RKO (cell line): ENCODE measurements at places on chromosomes 16 and 17.

- peak; percentile 49 for DNase-seq
Measured at GRCh38 chr16:5032748-5033167, 977 bp downstream of the NAGPA start.

GRCh38 chr16:6144463-6144862 lies 1046.9 kb upstream of the EEF2KMT start:
- no peak for DNase-seq

GRCh38 chr17:74004056-74004455 lies 199.4 kb upstream of the RPL38 start:
- DNase-seq: no peak

GRCh38 chr17:17700251-17700969 lies 19.2 kb downstream of the RAI1 start:
- DNase-seq: no peak

- no peak for DNase-seq
Measured at GRCh38 chr17:4232168-4232813, 31.5 kb downstream of the ANKFY1 start.

DNA sequence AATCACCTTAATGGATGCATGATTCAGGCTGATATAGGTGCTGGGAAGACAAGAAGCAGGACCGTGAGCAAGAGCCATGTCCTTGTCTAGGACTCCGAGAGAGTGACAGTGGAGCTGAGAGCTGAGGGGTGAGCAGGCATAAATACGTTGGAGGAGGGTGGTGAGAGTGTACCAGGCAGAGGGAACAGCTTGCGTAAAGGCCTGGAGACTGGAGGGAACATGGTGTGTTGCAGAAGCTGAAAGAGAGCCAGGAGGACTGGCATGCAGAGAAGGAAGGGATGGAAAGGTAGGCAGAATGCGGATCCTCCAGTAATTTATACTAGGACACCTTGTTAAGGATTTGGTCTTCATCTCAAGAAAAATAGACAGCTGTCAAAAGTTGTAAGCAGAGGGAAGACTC lies 653.2 kb downstream of the HS3ST4 start:
- no peak for DNase-seq

DNA sequence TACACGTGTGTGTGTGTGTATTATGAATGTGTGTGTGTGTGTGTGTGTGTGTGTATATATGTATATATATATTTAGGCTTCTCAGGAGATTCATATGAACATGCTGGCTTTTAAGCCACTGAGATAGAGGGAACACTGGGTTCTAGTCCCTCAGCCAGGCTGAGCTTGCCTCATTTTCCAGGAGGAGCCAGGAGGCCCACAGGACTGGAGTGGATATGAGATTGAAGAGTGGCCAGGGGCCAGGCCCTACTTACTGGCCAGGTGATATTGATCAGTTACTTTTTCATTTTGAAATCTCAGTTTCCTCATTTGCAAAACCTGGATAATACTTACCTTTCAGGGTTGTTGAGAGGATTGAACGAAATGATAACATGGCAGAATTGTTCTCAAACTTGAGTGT lies 5.8 kb downstream of the PCTP start:
- no peak for DNase-seq

DNA sequence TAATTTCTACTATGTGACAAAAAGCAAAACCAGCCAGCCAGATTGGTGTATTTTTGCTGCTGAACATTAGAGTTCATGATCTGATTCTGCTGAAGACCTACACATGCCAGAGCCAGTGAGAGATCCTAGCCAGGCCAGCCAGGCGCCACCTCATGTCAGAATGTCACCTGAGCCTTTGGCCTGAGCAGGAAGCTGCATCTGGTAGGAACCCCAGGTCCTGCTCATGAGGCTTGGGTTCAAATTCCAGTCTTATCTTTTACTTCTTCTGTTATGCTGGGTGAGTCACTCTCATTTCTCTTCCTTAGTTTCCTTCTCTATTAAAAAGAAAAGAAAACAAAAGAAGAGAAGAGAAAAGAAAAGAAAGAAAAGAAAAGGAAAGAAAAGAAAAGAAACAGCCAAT lies 585.1 kb upstream of the CDH5 start:
- no peak for DNase-seq

DNA sequence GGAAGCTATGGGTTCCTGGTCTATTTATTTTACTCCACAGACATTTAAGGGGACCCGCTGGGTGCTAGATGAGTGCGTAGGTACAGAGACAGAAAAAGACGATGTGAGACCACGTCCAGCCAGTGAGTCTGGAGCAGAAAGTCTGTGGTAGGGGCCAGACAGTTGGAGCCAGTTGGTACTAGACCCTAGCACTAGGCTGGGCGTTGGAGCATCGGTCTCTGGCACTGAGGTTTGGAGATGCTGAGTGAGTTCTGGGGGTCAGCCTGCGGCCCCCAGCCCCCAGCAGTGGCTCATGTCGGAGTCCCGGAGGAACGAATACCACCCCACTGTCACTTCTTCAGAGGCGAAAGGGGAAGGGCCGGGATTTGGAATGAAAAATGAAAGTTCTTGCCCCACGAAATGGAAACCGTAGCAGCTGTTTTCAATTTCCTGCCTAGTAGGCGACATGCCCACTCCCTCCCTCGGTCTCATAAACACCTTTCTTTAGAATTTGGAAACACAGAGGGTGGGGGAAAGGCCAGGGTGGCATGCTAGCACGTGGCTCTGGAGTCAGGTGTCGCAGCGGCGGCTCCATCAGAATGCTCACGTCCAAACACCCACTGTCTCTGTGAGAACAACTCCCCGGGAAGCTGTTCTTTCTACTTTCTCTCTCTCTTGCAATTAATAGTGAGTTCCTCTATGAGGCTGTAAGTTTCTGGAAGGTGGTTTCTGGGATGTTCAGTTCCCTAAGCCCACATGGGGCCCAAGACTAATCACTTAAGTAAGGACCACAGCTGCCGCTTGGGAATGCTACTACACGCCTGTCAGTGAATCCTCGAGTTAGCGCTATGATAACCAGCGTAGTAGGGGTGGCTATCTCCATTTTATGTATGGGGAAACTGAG lies 96.8 kb downstream of the IRF8 start:
- DNase-seq: no peak

- peak; percentile 79 for DNase-seq
Measured at GRCh38 chr17:9371019-9371418, 204.6 kb downstream of the STX8 start.

GRCh38 chr16:88003316-88003715 lies 52.1 kb downstream of the BANP start:
- no peak for DNase-seq

DNA sequence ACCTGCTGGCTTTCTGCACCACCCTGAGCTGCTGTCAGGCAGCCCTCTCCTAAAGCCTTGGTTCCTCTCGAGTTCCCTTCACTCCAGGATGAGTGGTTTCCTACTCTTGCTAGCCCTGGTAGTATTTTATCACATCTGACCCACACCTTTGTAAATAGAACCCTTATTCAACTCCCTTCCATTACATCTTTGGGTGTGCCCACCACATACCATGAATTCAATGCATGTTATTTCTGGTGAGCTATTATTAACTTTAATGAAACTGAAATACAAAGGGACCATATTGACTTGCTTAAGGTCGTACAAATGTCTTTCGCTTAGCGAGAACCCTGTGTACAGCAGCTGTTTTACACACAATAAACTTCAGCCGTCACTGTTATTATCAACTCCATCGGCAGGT lies 521.3 kb downstream of the GRIN2A start:
- no peak for DNase-seq

- DNase-seq: no peak
Measured at GRCh38 chr17:50672831-50673551, 34.7 kb downstream of the ANKRD40 start.

DNA sequence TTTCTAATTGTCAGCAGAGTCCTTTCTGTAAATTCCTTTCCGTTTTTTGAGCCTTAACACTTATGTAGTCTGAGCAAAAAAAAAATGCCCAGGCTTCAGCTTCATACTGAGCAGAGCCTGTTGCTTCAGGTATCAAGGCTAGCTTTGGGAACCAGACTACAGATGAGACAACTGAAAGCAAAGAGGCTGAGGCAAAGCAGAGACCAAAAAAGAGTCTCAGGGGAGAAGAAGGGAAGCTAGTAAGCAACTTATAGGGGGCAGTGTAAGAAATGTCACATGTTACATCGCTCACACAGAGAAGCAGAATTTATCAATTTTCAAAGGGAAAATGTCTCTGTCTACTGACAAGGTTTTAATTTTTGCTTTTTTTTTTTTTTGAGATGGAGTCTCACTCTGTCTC lies 3.3 kb downstream of the HASPIN start:
- DNase-seq: no peak

GRCh38 chr17:72121164-72122009 lies 567 bp downstream of the SOX9 start:
- no peak for DNase-seq

DNA sequence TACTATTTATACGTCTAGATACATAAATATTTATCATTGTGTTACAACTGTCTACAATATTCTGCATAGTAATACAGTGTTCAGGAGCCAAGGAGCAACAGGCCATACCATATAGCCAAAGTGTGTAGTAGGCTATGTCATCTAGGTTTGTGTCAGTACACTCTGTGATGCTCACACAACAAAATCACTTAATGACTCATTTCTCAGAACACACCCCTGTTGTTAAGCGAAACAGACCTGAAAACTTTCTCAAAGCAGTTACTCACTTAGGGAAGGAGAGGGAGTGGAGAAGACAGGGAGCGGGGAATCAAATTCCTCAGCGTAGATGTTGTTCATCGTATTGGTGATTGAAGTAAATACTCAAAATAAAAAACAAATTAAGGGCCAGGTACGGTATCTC lies 269.5 kb downstream of the STX8 start:
- DNase-seq: peak; percentile 29

- peak; percentile 12 for DNase-seq
Measured at GRCh38 chr17:19317359-19318095, 45.0 kb downstream of the B9D1 start.

- DNase-seq: peak; percentile 54
Measured at GRCh38 chr17:81701288-81702071, 1.7 kb upstream of the MRPL12 start.

DNA sequence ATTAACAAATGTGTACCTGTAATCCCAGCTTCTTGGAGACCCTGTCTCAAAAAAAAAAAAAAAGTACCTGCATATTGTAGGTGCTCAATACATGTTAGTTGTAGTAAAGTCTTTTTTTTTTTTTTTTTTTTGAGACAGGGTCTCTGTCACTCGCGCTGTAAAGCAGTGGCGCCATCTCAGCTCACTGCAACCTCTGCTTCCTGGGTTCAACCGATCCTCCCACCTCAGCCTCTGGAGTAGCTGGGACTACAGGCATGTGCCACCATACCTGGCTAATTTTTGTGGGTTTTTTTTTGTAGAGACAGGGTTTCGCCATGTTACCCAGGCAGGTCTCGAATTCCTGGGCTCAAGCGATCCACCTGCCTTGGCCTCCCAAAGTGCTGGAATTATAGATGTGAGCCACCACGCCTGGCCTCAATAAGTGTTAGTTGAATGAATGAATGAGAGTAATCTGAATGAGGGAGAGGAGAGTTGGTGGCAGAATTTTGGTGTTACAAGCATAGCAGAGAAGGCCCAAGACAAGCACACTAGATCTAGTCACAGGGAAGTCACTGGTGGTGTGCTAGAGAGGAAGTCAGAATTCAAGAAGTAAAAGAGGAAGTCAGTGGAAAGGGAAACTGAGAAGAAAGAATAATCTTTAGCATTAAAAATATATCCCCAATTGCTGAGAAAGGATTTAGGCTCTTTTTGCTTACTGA lies 9.4 kb upstream of the MYL4 start:
- DNase-seq: no peak

DNA sequence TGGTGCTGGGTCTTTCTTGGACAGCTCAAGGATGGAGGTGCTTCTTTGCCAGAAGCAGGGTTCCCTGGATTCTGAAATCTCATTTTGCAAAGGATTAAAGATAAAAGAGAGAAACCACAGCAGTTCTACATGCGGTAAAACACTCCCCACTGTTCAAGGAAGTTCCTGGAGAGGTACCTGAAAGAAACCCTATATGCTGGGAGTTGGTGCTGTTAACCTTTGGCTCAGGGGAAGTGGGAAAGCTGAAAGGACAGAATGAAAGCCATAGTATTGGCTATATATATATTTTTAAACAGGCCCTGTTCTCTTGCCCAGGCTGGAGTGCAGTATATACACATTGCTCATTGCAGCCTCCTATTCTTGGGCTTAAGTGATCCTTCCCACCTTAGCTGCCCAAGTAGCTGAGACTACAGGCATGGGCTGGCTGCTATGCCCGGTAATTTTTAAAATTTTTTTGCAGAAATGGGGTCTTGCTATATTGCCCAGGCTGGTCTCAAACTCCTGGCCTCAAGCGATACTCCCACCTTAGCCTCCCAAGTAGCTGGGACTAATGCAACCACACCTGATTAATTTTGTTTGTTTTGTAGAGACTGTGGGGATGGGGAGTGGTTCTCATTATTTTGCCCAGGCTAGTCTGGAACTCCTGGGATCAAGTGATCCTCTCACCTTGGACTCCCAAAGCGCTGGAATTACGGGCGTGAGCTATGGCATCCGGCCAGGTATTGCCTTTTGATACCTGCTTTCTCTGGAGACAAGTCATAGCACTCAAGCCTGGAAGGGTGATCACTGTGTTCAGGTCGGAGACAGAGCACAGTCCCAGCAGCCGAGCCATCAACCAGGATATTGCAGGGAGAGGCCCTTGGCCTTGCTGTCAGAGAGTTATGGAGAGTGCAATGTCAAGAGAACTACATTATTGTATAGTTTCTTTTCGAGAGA lies 55.2 kb downstream of the MSI2 start:
- no peak for DNase-seq

- no peak for DNase-seq
Measured at GRCh38 chr17:37713624-37714023, 31.2 kb downstream of the HNF1B start.

GRCh38 chr16:21302898-21303528 lies 24.9 kb upstream of the CRYM start:
- DNase-seq: peak; percentile 97

- no peak for DNase-seq
Measured at GRCh38 chr17:42283241-42284023, 4.9 kb upstream of the STAT5A start.

- no peak for DNase-seq
Measured at GRCh38 chr16:89358030-89359005, 132.0 kb downstream of the ANKRD11 start.

GRCh38 chr16:50614955-50615724 lies 66.0 kb downstream of the SNX20 start:
- no peak for DNase-seq
